ELR (cell line): ENCODE measurements at places on chromosomes 5 and 9.
A peak's percentile ranks its signal among the peaks of the same experiment; 100 is the strongest.

DNA sequence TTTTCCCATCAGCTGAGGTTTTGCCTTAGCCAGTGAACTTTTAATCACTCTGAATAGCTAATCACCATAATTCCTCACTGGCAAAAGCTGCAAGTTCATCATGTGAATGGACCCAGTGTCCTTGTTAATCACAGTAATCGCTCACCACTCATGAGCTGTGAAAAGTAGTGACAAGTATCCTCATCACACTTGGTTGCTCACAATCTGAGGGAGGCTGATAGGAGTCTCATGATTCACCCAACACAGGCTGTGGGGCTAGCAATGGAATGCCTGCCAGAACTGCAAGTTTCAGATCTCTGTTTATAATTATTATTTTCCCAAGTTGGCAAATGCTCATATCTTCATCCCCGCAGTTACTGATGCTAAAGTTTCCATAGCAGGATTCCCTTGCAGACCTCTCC is 467.2 kb downstream of the KIF4B start:
- no peak for DNase-seq

- no peak for DNase-seq
Measured at GRCh38 chr9:138040446-138041430, 163.2 kb downstream of the CACNA1B start.

DNA sequence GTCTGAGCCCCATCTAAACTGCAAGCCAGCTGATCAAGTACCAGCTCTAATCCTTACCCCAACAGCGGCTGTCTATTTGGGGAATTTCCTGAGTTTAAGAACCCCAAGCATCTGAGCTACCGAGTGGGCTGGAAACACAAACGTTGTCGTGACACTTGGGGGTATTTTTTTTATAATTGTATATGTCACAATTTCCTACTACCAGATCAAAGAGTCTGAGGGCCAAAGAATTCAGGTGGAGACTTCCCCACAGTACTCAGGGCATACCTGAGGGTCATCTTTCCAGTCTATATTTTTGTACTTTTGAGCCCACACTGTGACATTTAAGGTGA is 42.8 kb downstream of the PTTG1 start:
- no peak for DNase-seq

DNA sequence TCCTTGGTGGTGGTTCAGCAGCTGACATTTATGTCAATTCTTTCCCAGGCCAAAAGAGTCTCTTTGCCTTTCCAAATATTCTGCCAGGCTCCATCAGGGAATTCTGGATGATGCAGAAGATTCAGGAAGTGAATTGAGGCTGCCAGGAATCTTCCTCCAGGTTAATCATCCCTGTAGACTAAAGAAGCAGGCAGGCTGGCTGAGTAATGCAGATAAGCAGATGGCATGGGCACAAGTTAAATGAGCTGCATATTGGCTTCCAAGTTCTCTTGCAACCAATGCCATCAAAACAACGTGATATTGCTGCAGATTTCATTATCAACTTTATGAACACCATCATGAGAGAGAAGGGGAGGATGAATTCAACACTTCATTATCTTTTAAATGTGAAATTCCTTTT is 324.5 kb downstream of the KCNN2 start:
- no peak for DNase-seq

DNA sequence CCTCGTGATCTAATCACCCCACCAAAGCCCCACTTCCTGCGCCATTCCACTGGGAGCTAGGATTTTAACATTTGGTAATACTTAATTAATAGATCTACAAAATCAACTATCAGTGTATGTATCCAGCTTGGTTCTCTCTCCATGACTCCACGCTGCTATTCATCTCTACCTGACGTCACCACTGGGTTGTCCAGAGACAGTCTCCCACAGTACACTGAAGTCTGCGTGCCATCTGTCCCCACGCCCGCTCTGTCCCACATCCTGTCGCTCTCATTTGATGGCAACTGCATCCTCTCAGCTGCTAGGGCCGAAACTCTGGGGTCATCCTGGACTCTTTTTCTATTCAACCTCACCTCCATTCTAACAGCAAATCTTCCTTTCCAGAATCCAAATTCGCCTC is 53.2 kb downstream of the ANKRD33B start:
- DNase-seq: no peak

- peak; percentile 13 for DNase-seq
Measured at GRCh38 chr9:107284636-107285035, 1.6 kb downstream of the RAD23B start.

DNA sequence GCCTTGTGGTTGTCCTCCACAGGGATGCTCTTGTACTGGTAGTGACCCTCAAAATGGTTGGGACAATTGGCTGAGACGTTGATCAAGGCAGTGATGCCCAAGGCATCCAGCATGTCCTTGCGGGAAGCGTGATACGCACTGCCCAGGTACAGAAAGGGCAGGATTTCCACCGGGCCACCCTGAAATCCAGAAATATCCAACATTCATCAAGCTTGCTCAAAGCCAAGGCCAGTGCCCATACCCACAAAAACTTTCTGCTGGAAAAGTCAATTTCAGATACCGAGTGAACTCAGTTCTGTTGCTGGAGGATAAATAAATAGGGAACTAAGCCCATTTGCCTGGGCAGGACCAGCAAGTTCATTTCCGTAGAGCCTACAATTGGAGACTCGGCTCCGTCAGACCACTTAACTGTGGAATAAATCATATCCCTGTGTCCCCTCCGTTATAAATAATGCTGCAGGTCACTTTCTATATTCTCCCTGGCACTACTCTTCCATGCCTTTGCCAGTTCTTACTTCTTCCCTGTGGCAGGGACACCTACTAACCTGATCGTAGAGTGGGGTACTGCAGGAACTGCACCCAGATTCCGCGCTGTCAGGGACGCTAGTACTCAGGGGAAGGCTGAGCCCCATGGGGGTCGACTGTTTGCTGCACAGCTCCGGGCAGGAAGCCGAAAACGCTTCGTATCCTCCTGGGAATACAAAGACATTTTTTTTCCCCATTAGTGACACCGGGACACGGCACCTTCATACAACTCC is 1.2 kb downstream of the DUSP1 start:
- DNase-seq: peak; percentile 42
